MCF 10A (cell line): ENCODE measurements at places on chromosomes 11 and 22. TPM values are rescaled to one million over a fixed set of nuclear protein-coding genes. Genes with fewer than 3 reads are reported as not detected.

USP2 gene
- 0.14 and 0.54 TPM in 2 replicates for total RNA-seq

- peak; percentile 93 for DNase-seq
Measured at GRCh38 chr11:134047586-134047999, 21.3 kb upstream of the JAM3 start.

GRCh38 chr11:2209900-2210321 lies 38.3 kb upstream of the TH start:
- DNase-seq, result no peak

TENM4 gene
- 5.0 and 9.9 TPM in 2 replicates for total RNA-seq

DNA sequence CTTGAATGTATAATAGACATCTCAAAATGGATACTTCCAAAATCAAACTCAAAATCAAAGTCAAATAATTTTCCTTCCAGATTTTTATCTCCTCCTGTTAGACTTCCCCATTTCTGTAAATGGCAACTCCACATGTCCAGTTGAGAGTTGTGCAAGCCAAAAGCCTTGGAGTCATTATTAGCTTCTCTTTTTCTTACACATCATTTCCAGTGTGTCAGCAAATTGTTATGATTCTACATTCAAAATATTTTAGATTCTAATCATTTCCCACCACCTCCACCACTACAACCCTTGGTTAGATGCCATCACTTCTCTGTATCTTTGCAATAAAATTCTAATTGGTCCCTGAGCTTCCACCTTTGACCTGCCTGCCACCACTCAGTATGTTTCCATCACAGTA lies 155.7 kb downstream of the CNTN5 start:
- DNase-seq, result no peak

DNA sequence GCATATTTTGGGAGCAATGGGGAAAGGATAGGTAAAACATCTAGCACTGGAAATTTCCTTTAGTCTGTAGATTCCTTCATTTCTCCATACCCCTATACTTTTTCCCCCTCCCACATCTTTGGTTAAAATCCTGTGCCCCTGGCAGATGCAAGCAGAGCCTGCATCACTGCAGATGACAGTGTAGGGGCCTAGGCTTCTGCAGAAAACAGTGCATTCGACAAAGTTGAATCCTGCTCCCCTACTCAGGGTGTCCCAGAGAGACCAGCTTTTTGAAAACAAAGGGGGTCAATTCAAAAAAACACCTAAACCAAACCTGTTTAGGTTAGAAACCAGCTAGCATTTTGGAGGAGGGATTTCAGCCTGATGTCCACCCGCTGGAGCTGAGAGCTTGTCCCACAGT lies 43.8 kb upstream of the BLID start:
- no peak for DNase-seq

DNA sequence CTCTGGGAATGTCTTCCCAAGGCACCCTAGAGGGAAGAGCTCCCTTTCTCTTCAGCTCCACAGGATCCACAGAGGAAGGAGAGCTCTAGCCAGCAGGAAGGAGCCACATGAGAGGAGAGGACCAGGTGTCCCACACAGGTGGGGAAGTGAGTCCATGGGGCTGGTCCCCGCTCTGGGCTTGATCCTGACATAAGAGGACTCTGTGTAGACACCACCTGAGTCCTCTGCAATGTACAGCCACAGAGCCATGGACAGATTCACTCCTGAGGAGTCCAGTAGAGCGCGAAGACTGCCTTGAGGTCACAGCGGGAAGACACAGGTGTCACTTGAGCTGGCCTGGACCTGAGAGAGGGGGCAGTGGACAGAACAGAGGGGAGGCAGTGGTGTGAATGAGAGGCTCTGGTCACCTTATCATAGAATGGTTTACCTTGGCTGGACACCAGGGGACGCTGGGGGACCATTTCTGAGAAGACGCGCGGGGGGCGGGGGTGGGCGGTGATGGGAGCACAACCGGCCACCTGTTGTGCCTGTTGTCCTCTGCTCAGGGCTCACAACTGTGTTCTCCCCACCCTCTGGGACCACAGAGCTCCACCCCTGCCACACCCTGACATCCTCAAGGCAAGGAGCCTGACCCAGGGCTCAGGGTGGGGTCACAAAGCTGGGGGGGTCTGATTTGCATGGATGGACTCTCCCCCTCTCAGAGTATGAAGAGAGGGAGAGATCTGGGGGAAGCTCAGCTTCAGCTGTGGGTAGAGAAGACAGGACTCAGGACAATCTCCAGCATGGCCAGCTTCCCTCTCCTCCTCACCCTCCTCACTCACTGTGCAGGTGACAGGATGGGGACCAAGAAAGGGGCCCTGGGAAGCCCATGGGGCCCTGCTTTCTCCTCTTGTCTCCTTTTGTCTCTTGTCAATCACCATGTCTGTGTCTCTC lies 128.2 kb downstream of the ZNF280B start:
- DNase-seq, result no peak

SYT13 gene
- not detected in 2 replicates for total RNA-seq

GRCh38 chr11:12930850-12931249 lies 78.3 kb upstream of the RASSF10 start:
- DNase-seq, result no peak

GRCh38 chr11:1766719-1767398 lies 3.1 kb upstream of the CTSD start:
- no peak for DNase-seq

ALDH3B2 gene
- total RNA-seq, result not detected in 2 replicates

ABCC8 gene
- total RNA-seq, result not detected in 2 replicates

CENPM gene
- 9.1 and 21.1 TPM in 2 replicates for total RNA-seq

DNA sequence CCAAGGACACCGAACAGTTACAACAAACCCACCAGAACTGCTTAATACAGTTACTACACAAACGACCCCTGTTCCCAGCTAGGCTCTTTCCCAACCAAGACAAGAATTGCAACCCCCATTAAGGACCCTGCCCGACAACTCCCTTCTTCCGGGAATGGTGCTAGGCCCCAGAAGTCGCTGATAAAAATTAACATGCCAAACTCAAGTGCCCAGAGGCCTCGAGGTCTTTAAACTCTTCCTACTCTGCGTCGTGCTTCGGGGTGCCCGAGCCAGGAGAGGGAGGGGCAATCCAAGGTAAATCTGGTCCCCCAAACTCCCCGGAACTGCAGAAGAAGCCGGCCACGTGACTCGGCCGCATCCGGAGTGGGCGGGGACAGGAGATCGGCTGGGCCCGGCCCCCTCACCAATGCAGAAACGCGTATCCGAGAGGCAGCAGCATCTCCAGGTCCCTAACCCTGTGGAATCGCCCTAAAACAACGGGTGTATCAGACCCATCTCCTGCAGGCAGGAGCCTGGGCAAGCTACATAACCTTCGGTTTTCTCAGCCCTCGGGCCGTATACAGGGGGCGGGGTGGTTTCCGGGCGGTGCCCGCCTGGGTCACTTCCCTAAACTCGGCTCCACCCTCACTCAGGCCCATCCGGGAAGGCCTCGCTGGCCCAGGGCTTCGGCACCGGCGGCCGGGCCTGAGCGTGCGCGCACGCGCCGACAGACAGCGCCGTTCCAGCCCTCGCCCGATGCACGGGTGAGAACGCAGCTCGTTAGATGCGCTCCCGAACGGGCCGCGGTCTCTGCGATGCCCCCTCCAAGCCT lies 1.1 kb downstream of the CFL1 start:
- peak; percentile 72 for DNase-seq

GRCh38 chr11:64619196-64619595 lies 28.2 kb downstream of the SLC22A12 start:
- DNase-seq, result no peak

DNA sequence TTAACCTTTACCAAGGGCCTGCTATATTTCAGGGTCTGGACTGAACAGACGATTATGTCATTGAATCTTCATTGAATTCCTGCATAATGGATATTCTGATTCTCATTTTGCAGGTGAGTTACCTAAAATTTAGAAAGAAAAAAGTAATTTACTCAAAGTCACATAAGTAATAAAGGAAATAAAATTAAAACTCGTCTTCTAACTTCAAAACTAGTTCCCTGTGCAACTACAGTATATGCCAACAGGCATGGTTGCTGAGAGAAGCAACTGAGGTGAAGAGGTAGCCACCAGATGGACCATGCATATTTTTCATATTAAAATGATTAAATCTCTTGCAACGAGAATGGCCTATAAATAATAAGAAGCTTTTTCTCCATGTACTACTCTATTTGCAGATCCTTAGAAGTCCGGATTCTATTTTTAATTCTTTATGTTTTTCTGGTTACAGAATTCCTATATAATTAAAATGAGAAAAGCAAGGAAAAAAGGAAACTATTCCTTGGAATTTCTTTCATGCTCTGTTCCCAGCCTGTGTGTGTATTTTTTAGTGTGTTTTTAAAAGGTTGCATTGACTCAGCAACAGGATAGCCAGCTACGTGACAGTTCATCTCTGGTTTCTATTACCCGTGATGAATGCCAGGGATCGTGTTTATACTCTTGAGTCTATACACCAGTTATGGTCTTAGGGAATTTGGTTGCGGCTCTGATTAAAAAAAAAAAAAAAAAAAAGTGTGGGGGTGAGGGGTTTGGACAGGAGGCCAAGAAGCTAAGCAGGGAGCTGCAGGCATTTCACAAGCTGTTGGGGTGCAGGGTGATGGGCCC lies 186.8 kb downstream of the ETS1 start:
- DNase-seq, result no peak

DNA sequence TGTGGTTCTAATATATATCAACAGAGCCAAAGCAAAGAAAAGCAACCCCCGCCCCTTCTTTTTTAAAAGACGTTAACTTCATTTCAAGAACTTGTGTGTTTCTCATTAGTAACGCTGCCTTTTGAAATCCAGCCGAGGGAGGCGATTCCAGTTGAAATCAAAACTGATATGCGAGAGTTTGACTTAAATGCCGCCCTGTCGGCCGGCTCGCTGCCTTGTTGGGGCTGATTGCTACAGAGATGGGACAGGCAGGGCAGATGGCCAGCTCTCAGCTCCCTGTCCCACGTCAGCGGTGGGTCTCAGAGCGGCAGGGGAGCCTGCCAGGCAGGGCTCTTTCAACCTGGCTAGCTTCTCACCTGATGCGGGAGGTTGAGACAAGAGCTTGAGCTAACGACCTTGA lies 51.9 kb upstream of the ALX4 start:
- no peak for DNase-seq

DNA sequence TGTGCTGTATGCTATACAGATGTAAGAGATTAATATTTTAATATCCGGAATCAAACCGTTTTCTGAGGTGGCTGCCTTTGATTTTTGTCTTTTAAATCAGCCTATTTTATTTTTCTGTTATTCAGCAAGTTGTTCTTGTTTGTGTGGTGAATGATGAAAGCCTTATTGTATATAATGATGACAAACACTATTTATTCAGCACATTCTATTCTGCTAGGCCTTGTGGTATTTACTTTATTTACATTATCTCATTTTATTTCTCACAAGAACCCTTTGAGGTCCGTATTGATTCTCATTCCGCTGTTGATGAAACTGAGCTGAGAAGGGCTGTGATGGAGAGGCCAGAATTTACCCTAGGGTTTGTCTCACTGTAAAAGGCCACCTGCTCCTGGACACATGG lies 40.5 kb downstream of the KREMEN1 start:
- DNase-seq, result no peak

DNA sequence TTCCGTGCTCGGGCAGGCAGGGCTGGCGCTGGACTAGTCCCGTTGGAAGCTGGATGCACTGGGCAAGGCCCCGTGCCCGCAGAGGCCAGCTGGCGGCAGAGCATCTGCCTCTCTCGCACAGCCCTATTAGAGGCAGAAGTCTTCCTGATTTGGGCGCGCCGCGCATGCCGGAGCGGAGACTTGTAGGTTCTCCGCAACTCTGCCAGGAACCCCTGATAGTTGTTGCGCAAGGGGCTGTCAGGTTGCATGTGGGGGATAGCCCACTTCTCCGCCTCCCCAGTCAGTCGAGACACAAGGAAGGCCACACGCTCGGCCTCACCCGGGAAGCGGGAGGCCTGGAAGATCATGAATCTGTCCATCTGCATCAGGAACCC lies 1.2 kb downstream of the RTL6 start:
- no peak for DNase-seq

DNA sequence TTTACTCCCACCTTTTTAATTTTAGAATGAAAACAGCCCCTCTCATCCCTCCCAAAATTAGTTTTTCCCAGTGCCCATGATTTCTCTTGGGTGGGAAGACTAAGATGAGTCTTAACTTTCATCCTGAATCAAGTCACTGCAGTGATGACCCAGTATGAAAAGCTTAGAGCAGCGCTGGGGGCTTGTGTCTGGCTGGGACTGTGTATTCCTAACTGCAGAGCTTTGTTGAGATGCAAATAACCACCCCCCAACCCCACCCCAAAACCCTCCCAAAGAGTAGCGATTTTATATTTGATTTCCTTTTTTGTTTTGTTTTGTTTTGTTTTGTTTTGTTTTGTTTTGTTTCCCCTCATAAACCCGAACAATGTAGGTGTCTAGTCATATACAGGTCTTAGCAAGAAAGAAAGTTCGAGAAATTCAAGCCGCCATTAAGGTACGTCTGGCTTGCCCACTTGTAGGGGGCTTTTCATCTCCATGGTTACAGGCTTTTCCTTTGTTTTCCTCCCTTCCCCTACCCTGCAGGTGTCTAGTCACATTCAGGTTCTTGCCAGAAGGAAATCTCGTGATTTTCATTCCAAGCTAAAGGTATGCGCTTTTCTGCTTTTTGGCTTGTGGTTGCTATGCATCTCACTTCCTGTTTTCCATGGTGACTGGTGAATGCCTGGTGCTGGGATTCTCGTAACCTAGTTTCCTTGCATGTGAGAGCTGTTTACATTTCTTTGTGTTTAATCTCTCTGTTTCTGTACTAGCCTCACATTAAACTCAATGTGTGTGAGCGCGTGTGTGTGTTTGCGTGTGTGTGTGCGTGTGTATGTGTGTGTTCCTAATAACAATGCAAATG lies 144.6 kb upstream of the RASSF10 start:
- DNase-seq, result no peak

- no peak for DNase-seq
Measured at GRCh38 chr11:61545921-61546320, 35.0 kb downstream of the SYT7 start.
